Stomach (tissue), 19 donors: ENCODE measurements at places on chromosomes 13 and 19. TPM values are rescaled to one million over a fixed set of nuclear protein-coding genes. Genes with fewer than 3 reads are reported as not detected.

DDA1 gene
- 48.0 TPM for total RNA-seq

AMER2 gene
- not detected for total RNA-seq

KLK7 gene
- not detected for total RNA-seq

KRTDAP gene
- total RNA-seq = not detected

ZNF579 gene
- 5.1 TPM for total RNA-seq

DNA sequence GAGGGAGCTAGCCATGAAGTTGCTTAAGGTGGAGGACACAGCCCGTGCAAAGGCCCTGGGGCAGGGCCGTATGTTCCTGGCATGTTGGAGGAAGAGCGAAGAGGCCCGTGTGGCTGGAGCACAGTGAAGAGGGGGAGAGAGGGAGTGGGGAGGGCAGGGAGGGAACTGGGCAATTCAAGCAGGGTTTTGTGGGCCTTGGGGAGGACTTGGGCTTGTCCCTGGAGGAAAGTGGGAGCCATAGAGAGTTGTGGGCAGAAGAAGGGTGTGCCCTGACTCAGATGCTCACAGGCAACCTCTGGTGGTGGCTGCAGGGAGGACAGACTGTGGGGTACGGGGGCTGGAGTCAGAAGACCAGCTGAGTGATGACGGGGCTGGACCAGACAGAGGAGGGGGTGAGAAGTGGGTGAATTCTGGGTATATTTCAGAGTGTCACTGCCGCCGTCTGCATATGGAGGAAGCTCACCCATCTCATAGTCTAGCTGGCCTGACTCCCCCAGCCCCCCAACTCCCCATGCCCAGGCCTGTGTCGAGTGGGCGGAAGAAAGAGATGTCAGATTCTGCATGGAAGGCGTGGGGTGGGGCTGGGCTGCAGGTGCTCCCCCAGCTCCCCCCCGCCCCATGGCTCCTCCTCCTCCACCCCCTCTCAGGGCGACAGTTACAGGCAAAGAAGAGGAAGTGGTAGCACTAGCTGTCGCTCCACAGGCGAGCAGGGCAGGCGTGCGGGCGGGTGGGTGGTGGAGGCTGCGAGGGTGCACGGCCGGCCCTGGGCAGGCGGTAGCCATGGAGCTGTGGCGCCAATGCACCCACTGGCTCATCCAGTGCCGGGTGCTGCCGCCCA lies at the start of gene VAV1:
Gene VAV1 (plus strand): TSS at position 681 of the 838 bp plus-strand sequence. CDS start 100 bp downstream, at position 781.
- H3K27me3 ChIP-seq = no peaks in the 10 kb centered on the region
- DNase-seq = peak; percentile 75
- H3K27ac ChIP-seq = no peak within 1 kb of the TSS
- peak within 1 kb of the TSS; percentile 42 for H3K4me3 ChIP-seq
- H3K4me1 ChIP-seq = peaks cover 29% of the 10 kb centered on the region

DNA sequence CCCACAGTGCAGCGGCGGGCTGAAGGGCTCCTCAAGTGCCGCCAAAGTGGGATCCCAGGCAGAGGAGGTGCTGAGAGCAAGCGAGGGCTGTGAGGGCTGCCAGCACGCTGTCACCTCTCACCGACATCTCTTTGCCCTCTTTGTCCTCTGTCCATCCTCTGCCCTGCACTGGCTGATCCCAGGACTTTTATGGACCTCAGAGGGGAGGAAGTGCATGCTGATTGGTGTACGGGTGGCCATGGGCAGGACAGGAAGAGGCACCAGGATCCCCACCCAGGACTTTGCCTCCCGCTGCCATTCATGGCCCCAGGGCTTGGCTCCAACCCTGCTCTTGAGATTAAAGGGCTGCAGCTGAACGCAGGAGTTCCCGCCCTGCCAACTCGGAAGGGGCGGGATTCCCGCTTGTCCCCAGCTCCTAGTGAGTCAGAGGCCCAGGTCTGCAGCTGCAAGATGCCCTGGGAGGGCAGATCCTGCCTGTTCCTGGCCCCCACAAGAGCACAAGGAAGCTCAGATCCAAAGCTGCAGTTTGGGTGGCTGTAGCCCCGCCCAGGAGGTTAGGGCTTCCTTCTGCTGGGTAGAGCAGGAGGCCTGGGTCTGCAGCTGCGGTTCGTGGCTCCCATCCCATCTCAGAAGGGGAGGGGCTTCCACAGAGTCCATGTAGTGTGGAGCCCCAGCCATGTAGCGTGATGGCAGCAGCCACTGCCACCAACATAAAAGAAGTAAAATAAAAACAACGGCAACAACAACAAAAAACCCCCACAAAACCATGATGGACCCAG lies 1716.7 kb downstream of the SLITRK1 start:
- no peaks in the 10 kb centered on the region for H3K4me1 ChIP-seq
- H3K27me3 ChIP-seq = no peaks in the 10 kb centered on the region
- DNase-seq = no peak
- no peak overlapping the region for H3K4me3 ChIP-seq
- H3K36me3 ChIP-seq = no peaks in the 10 kb centered on the region

GRCh38 chr19:12113121-12113520 lies 27.0 kb downstream of the ZNF20 start:
- no peaks in the 10 kb centered on the region for H3K27me3 ChIP-seq
- no peak for DNase-seq
- H3K27ac ChIP-seq = no peak overlapping the region
- peaks cover 43% of the 10 kb centered on the region for H3K36me3 ChIP-seq
- no peaks in the 10 kb centered on the region for H3K4me1 ChIP-seq

- peaks cover 6% of the 10 kb centered on the region for H3K4me1 ChIP-seq
- H3K27ac ChIP-seq = no peak overlapping the region
- H3K27me3 ChIP-seq = no peaks in the 10 kb centered on the region
- DNase-seq = no peak
- no peak overlapping the region for H3K4me3 ChIP-seq
Observed at GRCh38 chr13:73166204-73166603, 107.4 kb downstream of the KLF5 start.

- DNase-seq = no peak
- H3K27ac ChIP-seq = no peak overlapping the region
- H3K4me1 ChIP-seq = no peaks in the 10 kb centered on the region
- peaks cover 75% of the 10 kb centered on the region for H3K36me3 ChIP-seq
- H3K27me3 ChIP-seq = peaks cover 11% of the 10 kb centered on the region
Observed at GRCh38 chr19:45352471-45352870, 11.9 kb downstream of the KLC3 start.

- H3K27ac ChIP-seq = peak overlapping the region; percentile 35
- no peaks in the 10 kb centered on the region for H3K27me3 ChIP-seq
- peak; percentile 35 for DNase-seq
- peaks cover 3% of the 10 kb centered on the region for H3K36me3 ChIP-seq
- peaks cover 57% of the 10 kb centered on the region for H3K4me1 ChIP-seq
- H3K4me3 ChIP-seq = no peak overlapping the region
Observed at GRCh38 chr19:12544401-12544876, 6.8 kb downstream of the ZNF564 start.

- no peaks in the 10 kb centered on the region for H3K4me1 ChIP-seq
- H3K4me3 ChIP-seq = no peak overlapping the region
- DNase-seq = no peak
- H3K27ac ChIP-seq = no peak overlapping the region
Observed at GRCh38 chr13:41162151-41162550, 29.5 kb upstream of the KBTBD6 start.

GRCh38 chr19:55461974-55462626 lies 658 bp upstream of the ISOC2 start:
- no peaks in the 10 kb centered on the region for H3K27me3 ChIP-seq
- H3K27ac ChIP-seq = peak overlapping the region; percentile 67
- peaks cover 27% of the 10 kb centered on the region for H3K4me1 ChIP-seq
- DNase-seq = no peak

DNA sequence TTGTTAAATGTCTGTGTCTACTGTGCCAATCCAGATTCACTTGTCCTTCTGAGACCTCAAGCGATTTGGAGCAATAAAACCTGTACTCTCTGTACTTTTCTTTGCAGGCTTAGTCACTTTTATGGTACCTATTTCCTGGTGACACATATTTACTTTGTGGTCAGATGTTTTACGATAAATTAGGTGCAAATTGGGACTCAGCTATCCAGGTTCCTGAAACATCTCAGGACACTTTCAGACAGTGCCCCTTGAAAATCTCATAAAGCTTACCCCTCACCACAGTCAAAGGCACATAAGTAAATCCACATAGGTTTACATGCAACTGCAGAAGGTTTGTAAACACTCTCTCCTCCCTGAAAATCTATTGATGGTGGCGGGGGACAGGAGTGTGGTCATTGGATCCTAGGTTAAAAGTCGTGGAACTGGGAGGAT lies 438.8 kb downstream of the EFNB2 start:
- H3K36me3 ChIP-seq = no peaks in the 10 kb centered on the region
- no peak for DNase-seq
- H3K27me3 ChIP-seq = no peaks in the 10 kb centered on the region
- peak overlapping the region; percentile 75 for H3K27ac ChIP-seq
- no peak overlapping the region for H3K4me3 ChIP-seq
- H3K4me1 ChIP-seq = peaks cover 24% of the 10 kb centered on the region

GRCh38 chr19:18855647-18856384 lies 24.1 kb downstream of the UPF1 start:
- DNase-seq = no peak
- no peak overlapping the region for H3K4me3 ChIP-seq
- H3K4me1 ChIP-seq = peaks cover 12% of the 10 kb centered on the region
- H3K27me3 ChIP-seq = no peaks in the 10 kb centered on the region
